ENCODE measurements at places on chromosomes 13 and 19. TPM values are rescaled to one million over a fixed set of nuclear protein-coding genes. Genes with fewer than 3 reads are reported as not detected.

Gene AMH
- 19.3 TPM for total RNA-seq

Gene CGB3
- not detected for total RNA-seq

Gene ZNF585A
- total RNA-seq = 7.3 TPM

Gene BRME1
- 17.3 TPM for total RNA-seq

Gene SERPINE3
- total RNA-seq = not detected

Gene KL
- total RNA-seq = 1.3 TPM

Gene CERS1
- total RNA-seq = 19.0 TPM

Gene C19orf38
- total RNA-seq = 1.1 TPM

Gene CTXN1
- 9.1 TPM for total RNA-seq

GRCh38 chr13:29490561-29490885 is 105.0 kb downstream of the SLC7A1 start:
- no peaks in the 10 kb centered on the region for H3K27me3 ChIP-seq
- DNase-seq = no peak
- H3K27ac ChIP-seq = no peak overlapping the region
- no peak overlapping the region for H3K4me3 ChIP-seq

DNA sequence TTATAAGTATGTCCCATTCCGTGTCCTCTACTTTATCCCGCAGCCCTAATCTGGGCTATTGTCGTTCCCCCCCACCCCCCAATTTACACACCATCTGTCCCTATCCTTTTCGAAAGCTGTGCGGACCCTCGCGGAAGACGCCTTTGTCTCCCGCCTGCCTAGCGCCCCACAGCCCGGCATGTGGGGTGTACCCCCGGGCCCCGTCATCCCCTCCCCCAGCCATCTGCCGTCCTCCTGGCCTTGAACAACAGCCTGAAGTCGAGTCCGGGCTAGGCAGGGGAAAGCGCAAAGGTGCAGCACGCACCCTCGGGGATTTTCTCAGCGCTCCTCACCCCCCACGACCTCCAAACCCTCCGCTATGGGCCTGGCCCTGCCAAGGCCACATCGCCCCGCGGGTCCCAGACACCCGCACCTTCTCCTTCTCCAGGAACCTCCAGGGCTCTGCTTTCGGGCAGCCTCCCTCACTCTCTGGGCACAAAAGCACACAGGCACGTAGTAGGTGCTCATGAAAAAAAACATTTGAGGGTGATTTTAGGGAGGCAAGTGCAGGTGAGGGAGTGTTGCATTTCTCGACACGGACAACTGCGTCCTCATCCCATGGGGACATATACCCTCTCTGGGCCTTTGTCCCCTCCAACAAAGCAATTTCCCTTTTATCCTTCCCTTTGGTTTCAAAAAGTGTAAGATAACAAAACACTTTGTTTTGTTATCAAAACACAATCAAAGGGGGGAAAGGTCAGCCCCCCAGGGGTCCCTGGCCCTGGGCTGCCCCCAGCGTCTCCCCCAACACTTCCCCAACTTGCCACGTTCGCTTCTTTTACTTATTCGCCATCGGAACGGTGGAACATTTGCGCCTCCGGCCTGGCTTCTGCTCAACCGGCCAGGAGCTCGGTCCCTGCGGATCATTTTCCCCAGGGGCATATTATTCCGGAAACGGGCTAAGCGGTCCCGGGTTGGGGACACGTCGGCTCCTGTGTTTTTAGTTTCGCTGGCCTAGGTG is 16.4 kb downstream of the CCDC124 start:
- H3K4me3 ChIP-seq = no peak overlapping the region
- H3K27me3 ChIP-seq = peaks cover 3% of the 10 kb centered on the region
- H3K36me3 ChIP-seq = no peaks in the 10 kb centered on the region
- no peak for DNase-seq
- no peak overlapping the region for H3K27ac ChIP-seq

- H3K36me3 ChIP-seq = no peaks in the 10 kb centered on the region
- H3K4me1 ChIP-seq = no peaks in the 10 kb centered on the region
- DNase-seq = no peak
- no peaks in the 10 kb centered on the region for H3K27me3 ChIP-seq
- H3K4me3 ChIP-seq = no peak overlapping the region
Observed at GRCh38 chr13:105506463-105506862, 1029.0 kb downstream of the EFNB2 start.

DNA sequence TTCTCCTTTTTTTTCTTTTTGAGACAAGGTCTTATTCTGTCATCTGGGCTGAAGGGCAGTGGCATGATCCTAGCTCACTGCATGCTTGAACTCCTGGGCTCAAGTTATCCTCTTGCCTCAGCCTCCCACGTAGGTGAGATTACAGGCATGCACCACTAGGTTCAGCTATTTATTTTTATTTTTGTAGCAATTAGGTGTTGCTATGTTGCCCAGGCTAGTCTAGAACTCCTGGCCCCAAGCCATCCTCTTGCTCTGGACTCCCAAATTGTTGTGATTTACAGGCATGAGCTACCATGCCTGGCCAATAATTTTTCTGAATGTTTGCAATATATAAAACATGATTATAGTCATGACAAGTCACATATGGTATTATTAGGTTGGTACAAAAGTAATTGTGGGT is 161.1 kb upstream of the ATXN8OS start:
- no peaks in the 10 kb centered on the region for H3K27me3 ChIP-seq
- no peak overlapping the region for H3K27ac ChIP-seq
- no peaks in the 10 kb centered on the region for H3K4me1 ChIP-seq
- H3K36me3 ChIP-seq = no peaks in the 10 kb centered on the region
- DNase-seq = no peak

DNA sequence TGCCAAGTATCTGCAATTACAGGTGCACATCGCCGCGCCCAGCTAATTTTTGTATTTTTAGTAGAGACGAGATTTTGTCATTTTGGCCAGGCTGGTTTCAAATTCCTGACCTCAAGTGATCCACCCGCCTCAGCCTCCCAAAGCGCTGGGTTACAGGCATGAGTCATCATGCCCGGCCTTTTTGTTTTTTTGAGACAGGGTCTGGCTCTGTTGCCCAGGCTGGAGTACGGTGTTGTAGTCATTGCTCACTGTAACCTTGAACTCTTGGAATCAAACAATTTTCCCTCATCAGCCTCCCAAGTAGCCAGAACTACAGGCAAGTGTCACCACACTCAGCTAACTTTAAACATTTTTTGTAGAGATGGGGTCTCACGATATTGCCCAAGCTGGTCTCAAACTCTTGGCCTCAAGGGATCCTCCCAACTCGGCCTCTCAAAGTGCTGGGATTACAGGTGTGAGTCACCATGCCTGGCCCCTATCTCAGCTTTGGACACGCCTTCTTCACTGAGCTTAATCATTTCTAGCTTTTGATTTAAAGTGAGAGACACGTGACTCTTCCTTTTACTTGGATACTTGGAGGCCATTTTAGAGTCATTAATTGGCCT is 4.0 kb upstream of the IRGC start:
- no peaks in the 10 kb centered on the region for H3K27me3 ChIP-seq
- H3K4me3 ChIP-seq = no peak overlapping the region
- H3K36me3 ChIP-seq = no peaks in the 10 kb centered on the region
- DNase-seq = no peak
- no peaks in the 10 kb centered on the region for H3K4me1 ChIP-seq
- no peak overlapping the region for H3K27ac ChIP-seq

- H3K36me3 ChIP-seq = no peaks in the 10 kb centered on the region
- no peak overlapping the region for H3K27ac ChIP-seq
- no peak for DNase-seq
- no peak overlapping the region for H3K4me3 ChIP-seq
Observed at GRCh38 chr13:95250961-95251360, 50.3 kb downstream of the ABCC4 start.

- H3K27ac ChIP-seq = peak overlapping the region; percentile 95
- H3K36me3 ChIP-seq = no peaks in the 10 kb centered on the region
- H3K4me1 ChIP-seq = peaks cover 39% of the 10 kb centered on the region
- peak overlapping the region; percentile 93 for H3K4me3 ChIP-seq
- no peaks in the 10 kb centered on the region for H3K27me3 ChIP-seq
Observed at GRCh38 chr13:106568299-106569003, 514 bp upstream of the ARGLU1 start.

GRCh38 chr19:13025819-13026456 is 30.7 kb downstream of the NFIX start:
- H3K36me3 ChIP-seq = no peaks in the 10 kb centered on the region
- H3K27ac ChIP-seq = no peak overlapping the region
- no peak for DNase-seq
- H3K4me3 ChIP-seq = no peak overlapping the region

- no peaks in the 10 kb centered on the region for H3K4me1 ChIP-seq
- H3K4me3 ChIP-seq = no peak overlapping the region
- H3K27ac ChIP-seq = no peak overlapping the region
- H3K36me3 ChIP-seq = peaks cover 4% of the 10 kb centered on the region
- DNase-seq = no peak
Observed at GRCh38 chr13:98457053-98457452, 119.9 kb downstream of the STK24 start.

DNA sequence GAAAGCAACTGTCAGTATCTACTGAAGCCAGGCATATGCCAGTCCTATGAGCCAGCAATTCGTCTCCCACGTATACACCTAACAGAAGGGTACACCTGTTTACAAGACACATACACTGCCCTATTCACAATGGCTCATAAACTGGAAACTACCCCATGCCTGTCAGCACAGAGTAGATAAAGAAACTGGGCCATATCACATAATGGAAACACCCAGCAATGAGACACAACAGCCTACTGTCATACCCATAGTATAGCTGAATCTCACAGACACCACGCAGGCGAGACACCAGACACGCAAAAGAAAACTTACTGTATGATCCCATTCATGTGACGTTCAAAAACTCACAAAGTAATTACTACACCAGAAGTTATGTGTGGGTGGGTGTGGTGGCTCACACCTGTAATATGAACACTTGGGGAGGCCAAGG is 15.7 kb downstream of the NOSIP start:
- H3K27me3 ChIP-seq = no peaks in the 10 kb centered on the region
- no peaks in the 10 kb centered on the region for H3K4me1 ChIP-seq
- H3K36me3 ChIP-seq = peaks cover 2% of the 10 kb centered on the region
- no peak overlapping the region for H3K27ac ChIP-seq
- DNase-seq = no peak

- H3K4me1 ChIP-seq = no peaks in the 10 kb centered on the region
- H3K36me3 ChIP-seq = no peaks in the 10 kb centered on the region
- no peak overlapping the region for H3K4me3 ChIP-seq
- no peak overlapping the region for H3K27ac ChIP-seq
- no peak for DNase-seq
Observed at GRCh38 chr19:48237057-48237456, 18.7 kb downstream of the CARD8 start.

GRCh38 chr13:109163037-109163379 is 533.6 kb downstream of the MYO16 start:
- H3K4me3 ChIP-seq = no peak overlapping the region
- peaks cover 8% of the 10 kb centered on the region for H3K4me1 ChIP-seq
- no peak overlapping the region for H3K27ac ChIP-seq
- H3K27me3 ChIP-seq = no peaks in the 10 kb centered on the region
- H3K36me3 ChIP-seq = no peaks in the 10 kb centered on the region
